CD4-positive, alpha-beta T cell treated with Interleukin-6 at 100 ng/mL for 8 hours (primary cell): ENCODE measurements at places on chromosomes 16 and 17.

GRCh38 chr17:43316522-43317142 is 82.2 kb upstream of the ARL4D start:
- no peak for DNase-seq

DNA sequence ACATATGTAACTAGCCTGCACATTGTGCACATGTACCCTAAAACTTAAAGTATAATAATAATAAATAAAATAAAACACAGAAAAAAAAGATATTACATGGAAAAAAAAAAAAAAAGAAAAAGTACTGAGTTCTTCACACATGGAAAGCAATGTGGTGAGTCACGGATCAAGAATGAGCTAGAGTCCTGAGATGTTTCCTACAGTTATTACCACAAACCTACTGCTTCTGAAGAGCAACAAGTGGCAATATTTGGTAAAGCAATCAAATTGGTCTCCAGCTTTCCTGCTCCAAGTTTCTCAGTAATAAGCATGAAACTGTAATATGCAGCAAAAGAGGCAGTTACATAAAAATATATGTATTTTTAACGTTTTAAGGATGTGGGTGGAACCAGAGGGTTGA is 223.3 kb upstream of the SALL1 start:
- DNase-seq: no peak

DNA sequence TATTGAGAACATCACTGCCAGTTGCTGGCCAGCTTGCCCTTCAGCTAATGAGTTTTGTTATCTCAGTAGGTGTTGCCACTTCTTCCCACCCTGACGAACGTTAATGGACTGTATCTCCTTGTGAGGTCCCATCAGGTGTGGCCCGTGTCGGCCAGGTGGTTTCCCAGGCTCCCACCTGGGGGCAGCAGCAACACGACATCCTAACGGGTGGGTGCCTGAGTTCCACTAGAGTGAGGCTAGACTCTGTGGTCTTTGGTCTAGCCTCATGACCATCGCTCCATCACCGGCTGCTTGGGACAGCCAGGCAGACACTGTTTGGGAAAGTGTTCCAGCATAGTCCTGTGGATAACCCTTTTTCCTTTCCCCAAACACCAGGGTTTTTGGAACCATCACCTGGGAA is 45.6 kb upstream of the LCMT1 start:
- DNase-seq: no peak

DNA sequence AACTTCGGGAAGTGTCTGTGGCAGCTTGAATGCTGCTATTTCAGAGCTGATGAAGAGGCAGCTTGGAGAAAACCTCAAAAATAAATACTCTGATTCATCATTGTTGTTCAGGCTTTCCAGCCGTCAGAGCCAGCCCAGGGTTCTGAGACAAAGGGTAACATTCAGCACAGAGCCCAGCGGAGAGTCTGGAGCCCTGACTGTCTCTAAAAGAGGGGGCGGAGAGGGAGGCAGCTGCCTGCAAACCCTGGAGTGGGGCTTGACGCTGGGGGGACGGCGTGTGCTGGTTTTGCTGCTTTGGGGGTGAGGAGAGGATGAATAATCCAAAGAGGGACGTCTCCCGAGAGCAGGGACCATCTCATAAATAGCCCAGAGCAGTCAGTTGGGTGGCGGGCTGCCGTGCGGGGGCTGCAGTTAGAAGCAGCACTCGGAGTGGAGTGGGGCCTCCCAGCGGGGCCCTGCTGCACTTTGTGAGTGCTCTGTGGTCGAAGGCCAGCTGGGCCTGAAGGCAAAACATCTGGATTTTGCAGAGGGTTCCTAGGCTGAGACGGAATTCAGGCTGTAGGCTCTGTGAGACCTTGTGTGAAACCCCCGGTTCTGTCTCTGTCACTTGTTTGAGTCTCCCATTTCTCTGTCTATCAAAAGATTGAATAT is 237.8 kb downstream of the PRKCA start:
- no peak for DNase-seq

DNA sequence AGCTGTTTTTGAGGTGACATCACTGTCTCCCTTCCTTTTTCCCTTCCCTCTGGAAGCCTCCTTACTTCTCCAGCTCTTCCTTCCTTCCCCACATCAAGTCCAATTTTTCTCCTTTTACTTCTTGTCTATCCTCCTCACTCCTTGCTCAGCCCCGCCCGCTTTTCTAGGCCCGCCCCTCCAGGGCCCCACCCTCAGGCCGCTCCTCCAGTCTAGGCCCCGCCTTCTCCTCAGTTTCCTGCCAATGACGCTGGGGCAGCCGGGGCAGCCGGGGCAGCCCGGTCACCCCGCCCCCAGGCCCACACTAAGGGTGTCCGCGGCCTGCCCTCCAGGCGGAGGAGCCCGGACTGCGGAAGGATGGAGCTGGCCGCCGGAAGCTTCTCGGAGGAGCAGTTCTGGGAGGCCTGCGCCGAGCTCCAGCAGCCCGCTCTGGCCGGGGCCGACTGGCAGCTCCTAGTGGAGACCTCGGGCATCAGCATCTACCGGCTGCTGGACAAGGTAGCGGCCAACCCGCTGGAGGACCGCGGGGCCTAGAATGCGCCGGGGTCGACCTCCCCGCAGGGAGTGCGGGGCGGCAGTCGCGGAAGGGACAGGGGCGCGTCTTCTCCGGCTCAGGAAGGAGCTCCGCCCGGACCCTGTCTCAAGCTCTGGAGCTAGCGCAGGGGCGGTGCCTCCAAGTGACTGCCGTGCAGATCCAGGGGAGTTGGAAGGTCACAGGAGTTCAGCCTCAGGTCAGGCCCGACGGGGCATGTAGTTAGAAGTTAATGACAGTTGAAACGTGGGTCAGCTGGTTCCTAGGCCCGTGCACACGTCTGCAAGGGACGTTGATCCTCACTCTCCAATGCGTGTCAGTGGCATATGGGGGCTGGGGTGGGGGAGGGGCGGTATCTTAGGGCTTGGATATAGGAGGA is at the start of gene PCTP:
Gene PCTP, plus strand, starts transcription at position 302 of the 908 bp plus-strand sequence. Its CDS starts 53 bp downstream, at position 355.
- DNase-seq: peak; percentile 77

DNA sequence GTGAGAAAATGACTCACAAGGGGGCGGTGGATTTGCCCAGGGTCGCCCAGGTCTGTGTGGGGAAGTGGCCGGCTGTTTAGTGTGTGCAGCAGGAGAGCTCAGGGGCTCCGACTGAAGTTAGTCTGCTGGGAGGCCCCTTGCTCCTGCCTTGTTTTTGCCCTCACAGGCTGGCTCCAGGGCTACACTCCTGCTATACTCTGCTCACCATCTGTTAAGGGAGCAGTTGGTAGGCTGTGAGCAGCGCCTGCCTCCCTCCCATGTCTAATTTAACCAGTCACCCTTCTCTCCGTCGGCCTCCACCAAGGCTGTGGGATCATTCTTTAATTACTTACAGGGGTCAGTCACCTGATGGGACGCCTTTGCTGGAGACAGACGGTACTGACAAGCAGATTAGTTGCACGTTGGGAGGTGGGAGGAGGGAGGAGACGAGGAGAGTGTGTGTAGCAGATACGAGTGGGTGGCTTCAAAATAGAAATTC is 35.5 kb downstream of the KSR1 start:
- DNase-seq: no peak

GRCh38 chr16:15607700-15608396 is 35.1 kb downstream of the MARF1 start:
- DNase-seq: no peak

DNA sequence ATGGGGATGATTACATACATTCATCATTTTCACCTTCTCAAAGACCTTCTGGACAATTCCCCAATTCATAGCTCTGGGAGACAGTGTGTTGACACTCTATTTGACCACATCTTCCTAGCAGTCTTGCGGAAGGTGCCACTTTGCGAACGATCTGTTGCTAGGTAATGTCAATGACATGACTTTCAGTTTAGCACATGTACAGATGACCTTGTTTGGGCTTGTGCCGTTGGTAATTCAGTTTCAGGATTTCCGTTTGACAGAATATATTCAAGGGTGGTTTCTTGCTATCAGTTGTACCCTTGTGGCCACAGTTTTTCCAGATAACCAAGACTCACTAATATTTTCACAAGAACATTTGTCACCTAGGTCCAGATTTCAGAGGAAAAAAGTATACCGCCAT is 478.2 kb downstream of the WWOX start:
- no peak for DNase-seq

DNA sequence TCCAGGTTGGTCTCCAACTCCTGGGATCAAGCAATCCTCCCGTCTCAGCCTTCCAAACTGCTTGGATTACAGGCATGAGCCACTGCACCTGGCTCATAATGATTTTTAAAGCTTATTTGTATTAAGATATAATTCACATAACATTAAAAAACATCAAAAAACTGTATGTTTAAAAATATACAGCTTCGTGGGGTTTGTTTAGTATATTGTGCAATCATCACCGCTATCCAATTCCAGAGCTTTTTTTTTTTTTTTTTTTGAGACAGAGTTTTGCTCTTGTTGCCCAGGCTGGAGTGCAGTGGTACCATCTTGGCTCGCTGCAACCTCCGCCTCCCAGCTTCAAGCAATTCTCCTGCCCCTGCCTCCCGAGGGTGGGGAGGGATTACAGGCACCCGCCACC is 11.0 kb upstream of the SLC25A19 start:
- DNase-seq: no peak

DNA sequence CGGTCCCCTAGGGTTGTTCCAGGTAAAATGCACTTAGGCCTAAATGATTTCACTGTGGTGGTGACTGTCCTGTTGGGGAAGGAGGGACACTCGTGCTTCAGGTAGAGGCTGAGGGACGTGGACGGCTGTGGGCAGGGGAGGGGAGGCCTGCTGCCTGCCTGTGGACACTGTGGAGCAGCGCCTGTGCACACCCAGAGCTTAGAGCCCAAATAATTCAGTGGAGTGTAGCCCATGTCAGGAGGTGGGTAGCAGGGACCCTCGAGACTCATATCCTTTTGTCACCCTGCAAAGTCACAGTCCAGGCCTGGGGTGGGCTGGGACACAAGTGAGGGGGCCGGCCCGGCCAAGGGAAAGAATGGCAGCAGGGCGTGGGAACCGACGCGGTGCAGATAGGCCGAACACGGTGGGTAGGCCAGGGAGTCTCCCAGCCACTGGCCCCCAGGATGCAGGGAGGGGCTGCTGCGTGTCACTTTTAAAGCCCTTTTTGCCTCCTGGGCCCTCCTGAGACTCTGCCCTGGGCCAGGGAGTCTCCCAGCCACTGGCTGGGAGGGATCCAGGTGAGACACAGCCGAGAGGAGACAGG is 733 bp upstream of the NHERF2 start:
- DNase-seq: no peak

DNA sequence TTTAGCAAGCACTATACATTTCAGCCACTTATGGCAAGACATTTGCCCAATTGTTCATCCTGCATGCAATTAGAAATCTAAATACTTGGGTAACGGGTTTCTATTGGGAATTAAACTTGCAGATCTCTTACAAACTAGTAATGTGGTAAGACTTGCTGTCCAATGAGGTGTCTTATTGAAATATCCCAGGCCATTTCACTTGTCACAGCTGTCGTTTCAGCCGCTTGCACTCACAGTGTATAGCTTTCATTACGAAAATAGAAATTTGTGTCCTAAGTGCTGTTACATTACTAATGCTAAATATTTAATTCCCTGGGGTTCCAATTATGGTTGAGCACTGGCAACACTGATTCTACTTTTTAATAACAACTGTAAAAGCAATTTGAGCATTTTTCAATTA is 40.3 kb upstream of the IRX5 start:
- DNase-seq: no peak

- no peak for DNase-seq
Measured at GRCh38 chr17:50758989-50759544, 8.3 kb downstream of the ANKRD40CL start.
